ENCODE measurements at places on chromosomes 2 and 18.

DNA sequence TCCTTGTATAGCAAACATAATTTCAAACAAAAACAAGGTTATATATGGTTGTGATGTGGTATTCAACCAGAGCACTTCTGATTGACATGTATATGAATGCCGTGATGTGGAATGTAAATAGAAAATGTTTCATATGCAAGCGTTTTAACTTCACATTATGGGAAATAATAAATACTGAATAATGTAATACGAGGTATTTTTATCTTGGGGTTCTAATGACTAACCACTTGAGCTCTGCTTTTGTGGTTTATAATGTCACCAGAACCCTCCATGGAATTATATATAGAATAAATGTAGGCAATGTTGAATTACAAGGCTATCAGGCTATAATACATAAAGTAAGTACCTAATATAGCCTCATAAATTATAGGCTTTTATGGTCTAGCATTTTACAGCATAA is 72.4 kb downstream of the ZNF521 start:
- no peak for DNase-seq

- no peak for DNase-seq
Observed at GRCh38 chr2:162422894-162423293, 79.0 kb downstream of the GCA start.

GRCh38 chr2:205680067-205680466 is 2.2 kb upstream of the NRP2 start:
- DNase-seq = peak; percentile 44

DNA sequence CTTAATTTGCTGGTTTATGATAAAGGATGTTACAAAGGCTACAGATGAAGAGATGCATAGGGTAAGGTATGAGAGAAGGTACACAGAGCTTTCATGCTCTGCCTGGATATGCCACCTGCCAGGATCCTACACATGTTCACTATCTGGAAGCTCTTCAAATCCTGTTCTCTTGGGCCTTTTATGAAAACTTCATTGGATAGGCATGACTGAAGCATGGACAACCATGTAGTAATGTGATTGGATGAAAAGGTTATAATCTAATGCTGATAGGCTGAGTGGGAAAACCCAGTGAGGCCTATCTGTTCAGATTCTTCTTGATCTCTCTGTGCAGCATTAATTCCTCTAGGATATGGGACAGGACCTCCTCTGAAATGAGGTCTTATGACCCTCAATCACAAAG is 26.8 kb downstream of the HNMT start:
- DNase-seq = no peak

DNA sequence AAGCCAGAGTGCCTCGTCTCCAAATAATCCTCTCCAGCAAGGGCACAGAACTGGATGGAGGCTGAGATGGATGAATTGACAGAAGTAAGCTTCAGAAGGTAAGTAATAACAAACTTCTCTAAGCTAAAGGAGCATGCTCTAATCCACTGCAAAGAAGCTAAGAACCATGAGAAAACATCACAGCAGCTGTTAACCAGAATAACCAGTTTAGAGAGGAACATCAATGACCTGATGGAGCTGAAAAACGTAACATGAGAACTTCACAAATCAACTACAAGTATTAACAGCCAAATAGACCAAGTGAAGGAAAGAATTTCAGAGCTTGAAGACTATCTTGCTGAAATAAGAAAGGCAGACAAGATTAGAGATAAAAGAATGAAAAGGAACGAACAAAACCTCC is 32.3 kb downstream of the WDPCP start:
- DNase-seq = peak; percentile 22

- DNase-seq = no peak
Observed at GRCh38 chr18:79962311-79962710, 2.1 kb upstream of the HSBP1L1 start.

DNA sequence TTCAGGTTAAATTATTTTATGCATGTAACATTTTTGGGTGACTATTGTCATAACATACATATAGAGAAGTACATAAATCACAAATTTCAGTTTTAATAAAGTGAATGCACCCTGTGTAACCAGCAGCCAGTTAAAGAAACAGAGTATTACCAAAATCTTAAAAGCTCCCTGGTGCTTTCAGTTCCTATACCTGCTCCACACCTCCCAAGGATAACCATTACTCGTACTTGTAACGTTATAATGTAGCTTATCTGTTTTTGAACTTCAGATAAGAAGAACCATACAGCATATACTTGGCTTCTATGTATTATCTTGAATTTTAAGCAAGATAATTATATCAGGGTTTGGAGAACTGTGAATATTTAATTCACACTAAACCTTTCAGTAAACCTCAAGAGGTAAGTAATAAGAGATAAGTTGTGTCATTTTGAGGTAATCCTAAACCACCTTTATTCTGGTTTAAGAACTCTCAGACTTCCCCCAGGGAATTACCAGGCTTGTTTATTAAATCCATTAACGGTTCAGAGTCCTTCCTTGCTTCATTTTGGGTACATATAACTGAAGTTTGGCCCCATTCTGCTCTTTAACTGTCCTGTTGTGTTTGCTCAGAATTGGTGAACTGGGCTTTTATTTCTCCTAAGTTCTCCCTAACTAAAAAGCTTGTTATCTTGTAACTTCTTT is 58.6 kb downstream of the LCLAT1 start:
- no peak for DNase-seq

DNA sequence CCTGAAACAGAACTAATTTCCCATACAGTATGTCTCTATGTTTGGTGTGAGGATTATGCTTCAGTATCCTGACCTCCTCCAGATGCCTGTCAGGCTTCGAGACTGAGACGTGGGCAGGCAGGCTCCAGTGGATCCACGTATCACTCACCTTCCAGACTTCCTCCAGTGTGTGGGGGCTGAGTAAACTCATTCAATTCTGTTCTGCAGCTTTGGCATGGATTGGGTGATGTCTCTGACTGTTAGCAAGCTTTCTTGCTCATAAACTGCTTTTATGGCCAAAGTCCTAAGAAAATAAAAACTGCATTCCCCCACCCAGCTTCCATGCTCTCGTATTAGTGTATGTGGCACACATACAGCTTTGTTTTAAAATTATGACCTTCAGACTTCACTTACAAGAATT is 53.6 kb downstream of the CCDC93 start:
- DNase-seq = no peak

DNA sequence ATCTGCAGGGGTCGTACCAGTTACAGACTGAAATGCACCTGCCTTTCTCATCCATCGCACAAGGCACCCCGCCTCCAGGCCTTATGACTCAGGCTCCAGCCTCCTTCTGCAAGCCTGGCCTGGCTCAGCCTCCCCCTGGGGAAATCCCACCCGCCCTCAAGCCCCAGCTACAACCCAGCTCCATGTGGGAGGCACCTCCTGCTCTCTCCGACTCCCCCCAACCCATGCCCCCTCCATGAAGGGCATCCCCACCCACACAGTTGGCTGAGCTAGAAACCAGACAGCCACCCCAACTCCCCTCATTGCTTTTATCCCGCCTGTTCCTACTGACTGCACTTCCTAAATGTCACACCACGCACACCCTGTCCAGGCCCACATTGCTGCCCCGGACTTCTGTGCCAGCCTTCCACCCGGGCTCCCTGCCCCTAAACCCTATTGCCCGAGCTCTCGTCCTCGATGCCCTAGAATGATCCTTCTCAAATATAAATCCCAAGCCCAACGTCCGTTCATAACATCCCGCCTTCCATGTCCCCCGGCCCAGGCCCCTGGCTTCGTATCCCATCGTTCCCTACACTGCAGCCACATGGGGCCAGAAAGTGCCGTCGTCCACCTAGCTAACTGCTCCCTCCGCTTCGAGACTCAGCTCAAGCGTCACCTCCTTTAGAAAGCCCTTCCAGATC is 9.9 kb downstream of the DNMT3A start:
- no peak for DNase-seq

DNA sequence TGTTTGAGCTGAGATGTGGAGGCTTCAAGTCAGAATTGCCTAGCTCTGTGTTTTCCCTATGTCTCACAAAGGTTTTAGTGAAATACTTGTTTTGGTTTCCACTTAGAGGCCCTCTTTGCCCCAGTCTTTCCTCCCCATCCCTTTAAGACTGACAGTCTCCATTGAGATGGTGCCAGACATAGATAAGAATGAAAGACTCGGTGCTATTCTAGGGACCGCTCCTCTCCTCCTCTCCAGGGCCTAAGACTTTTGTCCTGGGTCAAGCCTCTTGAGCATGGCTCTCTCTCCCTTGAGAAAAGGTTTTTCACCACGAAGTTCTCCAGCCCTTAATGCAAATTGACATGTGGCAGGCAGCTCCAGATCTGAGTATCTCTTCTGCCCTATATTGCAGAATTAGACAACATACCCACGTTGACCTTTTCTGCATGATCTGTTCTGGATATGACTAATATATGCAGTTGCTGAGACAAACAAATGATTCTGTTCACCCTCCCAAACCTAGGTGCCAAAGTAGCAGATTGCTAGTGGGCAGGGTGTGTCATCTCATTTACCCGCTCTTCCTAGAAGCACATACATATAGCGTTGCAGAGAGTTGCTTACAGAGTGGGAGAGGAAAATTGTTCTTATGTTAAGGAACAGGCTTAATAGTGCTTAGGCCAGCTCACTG is 47.5 kb upstream of the ACSL3 start:
- DNase-seq = no peak

DNA sequence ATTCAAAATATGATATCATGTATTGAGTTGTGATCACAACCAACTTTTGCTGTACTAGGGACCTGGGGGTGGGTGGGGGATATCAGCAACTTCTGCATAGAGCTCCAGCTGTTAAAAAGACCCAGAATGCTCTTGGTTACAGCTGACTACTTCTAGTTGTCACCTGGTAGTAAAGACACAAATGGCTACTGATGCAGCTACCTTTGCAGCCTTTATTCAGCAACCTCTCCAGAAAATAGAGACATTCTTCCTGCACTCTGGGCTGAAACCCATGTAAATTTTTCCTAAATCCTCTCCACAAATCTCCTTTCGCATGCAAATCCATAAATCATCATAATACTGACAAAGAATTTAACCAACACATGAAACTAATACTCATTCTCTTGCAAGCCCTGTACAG is 238.3 kb downstream of the TCF4 start:
- no peak for DNase-seq

- DNase-seq = no peak
Observed at GRCh38 chr2:152513681-152514080, 178.7 kb downstream of the FMNL2 start.

DNA sequence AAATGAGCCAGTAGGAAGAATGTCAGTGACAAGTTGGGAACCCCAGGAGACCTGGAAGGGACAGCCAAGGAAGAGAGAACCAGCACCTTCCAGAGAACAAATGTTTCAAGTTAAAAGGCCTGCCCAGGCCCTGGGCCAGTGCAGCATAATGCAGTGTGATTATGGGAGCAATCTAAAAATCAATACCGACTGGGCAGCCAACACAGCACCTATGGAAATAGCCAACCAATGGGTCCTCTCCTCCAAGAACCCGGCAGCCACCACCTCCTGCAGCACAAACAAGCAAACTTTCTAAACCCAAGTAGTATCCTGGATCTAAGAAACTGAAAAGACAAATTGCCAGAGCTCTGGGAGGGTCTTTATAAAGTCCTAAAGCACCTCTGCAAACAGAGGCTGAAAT is 71.7 kb downstream of the CLHC1 start:
- no peak for DNase-seq

DNA sequence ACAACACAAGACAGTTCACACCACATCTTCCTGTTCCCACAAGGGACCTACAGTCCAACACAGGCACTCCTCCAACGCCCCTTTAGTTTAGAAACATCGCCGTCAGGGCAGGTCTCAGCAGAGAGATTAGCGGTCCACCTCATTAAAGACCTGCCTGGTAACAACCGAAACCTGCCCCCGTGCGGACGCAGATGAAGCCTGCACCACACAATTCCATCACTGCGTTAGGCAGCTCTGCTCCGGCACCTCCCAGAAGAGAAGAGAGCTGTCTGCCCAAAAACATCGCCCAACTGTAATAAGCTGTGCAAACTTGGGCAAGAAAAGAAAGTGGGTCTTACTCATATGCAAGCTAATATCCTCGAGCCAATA is 32.7 kb downstream of the ZNF516 start:
- no peak for DNase-seq

GRCh38 chr2:230681171-230681545 is 31.5 kb upstream of the CAB39 start:
- no peak for DNase-seq

DNA sequence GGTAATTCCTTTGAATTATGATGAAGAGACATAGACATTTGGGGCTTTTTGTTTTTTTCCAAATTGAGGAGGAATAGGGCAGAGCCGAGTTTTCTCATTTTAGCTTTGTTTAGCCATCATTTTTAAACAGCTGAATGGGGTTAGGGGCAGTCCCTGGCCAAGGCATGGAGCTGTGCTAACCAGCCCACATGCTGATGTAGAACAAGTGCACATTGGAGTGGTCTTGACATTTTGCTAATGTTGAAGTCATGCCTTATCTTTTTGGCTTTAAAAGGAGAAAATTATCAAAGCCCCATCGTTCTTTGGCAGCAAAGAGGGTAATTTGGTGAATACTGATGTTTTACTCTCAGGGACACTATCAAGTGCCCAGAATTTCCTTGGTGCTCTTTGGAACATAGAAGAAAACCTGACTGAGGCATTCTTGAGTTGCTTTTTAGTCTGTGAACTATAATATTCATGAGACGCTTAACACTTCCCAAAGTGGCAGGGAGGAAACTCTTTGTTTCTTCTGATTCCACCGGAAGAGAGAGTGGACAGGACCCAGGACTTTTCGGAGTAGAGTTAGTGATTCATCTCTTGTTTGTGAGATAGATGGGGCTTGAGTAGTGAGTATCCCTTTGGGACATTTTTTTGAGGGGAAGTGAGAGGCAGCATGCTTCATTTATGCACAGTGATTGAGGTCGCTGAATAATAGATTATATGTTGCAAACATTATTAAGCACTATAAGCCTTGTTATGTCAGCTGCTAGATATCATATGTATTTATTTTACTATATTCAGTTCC is 45.0 kb downstream of the MTA3 start:
- DNase-seq = no peak

- no peak for DNase-seq
Observed at GRCh38 chr18:55338978-55339650, 248.9 kb downstream of the TCF4 start.
